NCI-H2107 (cell line): ENCODE measurements at places on chromosomes 12 and 14.

GRCh38 chr12:117837737-117838050 is 131.1 kb downstream of the KSR2 start:
- DNase-seq, result no peak

DNA sequence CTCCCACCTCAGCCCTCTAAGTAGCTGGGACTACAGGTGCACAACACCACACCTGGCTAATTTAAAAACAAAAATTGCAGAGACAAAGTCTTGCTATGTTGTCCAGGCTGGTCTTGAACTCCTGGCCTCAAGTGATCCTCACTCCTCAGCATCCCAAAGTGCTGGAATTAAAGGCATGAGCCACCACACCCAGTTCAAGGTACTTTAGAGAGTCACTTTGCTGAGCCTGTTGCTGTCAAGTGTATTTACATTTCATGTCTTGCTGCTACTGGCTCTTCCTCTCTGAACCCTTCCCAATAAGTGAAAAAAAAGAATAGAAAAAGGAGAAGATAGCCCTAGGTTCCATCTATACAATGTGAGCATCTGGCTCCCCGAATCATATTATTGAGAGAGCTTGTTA is 38.4 kb downstream of the SLCO1A2 start:
- DNase-seq, result no peak

GRCh38 chr12:13981990-13982389 is 588 bp upstream of the GRIN2B start:
- no peak for DNase-seq

- no peak for DNase-seq
Observed at GRCh38 chr14:80982711-80983110, 27.3 kb downstream of the TSHR start.

- no peak for DNase-seq
Observed at GRCh38 chr14:71204768-71205167, 297.5 kb downstream of the PCNX1 start.

- peak; percentile 5 for DNase-seq
Observed at GRCh38 chr14:58362798-58363412, 32.8 kb upstream of the TOMM20L start.

GRCh38 chr14:90419200-90419599 is 22.4 kb downstream of the CALM1 start:
- no peak for DNase-seq

GRCh38 chr14:82694820-82695219 is 1161.2 kb upstream of the SEL1L start:
- DNase-seq, result no peak

GRCh38 chr12:64992641-64993040 is 128.5 kb downstream of the WIF1 start:
- DNase-seq, result no peak

GRCh38 chr12:85657251-85657650 is 179.0 kb downstream of the RASSF9 start:
- DNase-seq, result no peak

GRCh38 chr12:116577154-116577561 is 18.0 kb downstream of the MAP1LC3B2 start:
- DNase-seq, result no peak

DNA sequence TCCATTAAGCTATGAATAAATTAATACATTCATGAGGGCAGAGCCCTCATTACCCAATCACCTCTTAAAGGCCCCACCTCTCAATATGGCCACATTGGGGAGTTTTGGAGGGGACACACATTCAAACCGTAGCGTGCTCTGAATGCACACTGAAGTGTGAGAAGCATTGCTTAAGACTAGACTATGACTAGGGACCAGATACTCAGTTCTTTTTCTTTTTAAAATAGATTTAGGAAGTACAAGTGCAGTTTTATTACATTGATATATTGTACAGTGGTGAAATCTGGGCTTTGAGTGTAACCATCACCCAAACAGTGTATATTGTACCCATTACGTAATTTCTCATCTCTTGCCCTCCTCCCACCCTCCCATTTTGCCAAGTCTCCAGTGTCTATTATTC is 21.0 kb upstream of the JDP2 start:
- no peak for DNase-seq

- DNase-seq, result no peak
Observed at GRCh38 chr12:28025821-28026505, 53.4 kb upstream of the PTHLH start.

- no peak for DNase-seq
Observed at GRCh38 chr14:41878321-41878720, 271.6 kb downstream of the LRFN5 start.

GRCh38 chr12:117629454-117629853 is 268.0 kb upstream of the NOS1 start:
- no peak for DNase-seq

DNA sequence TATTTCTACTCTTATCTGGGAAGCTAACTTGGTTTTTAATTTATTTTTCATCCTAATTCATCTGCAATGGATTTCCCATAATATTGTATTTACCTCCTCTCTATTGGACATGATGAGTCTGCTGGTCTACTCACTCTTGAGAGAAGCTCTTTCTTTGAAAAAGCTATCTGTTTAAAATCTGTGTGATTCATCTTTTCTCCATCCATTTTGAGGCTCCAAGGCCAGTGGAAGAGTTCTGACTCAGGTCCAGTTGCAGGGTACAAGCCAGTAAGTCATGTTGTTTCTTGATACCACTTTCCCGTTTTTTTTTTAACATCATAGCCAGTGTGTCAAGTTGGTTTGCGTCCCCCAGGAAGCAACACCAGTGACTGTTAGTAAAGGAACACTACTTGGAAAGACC is 160.3 kb upstream of the BMP4 start:
- no peak for DNase-seq

GRCh38 chr14:84006643-84007155 is 1523.2 kb upstream of the FLRT2 start:
- peak; percentile 70 for DNase-seq

- no peak for DNase-seq
Observed at GRCh38 chr12:110312581-110313360, 31.7 kb downstream of the ATP2A2 start.

- DNase-seq, result no peak
Observed at GRCh38 chr14:31096255-31096654, 70.1 kb upstream of the STRN3 start.

- DNase-seq, result no peak
Observed at GRCh38 chr12:110754101-110754793, 11.6 kb upstream of the PPP1CC start.

DNA sequence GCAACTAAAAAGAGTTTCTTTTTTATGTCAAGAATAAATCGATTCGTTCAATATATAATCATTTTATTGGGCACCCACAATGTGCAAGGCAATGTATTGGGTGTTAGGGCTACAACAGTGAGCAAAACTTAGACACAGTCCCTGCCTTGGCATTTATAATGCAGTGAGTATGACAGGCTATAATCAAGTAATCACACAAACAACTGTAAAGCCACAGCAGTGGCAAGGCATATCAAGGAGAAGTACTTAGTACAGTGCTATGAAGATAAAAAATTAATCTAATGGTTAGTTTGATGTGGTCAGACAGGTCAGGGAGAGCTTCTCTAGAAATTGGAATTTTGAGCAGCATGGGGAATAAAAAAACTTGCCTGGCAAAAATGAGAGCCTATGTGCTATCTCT is 39.5 kb upstream of the OTOGL start:
- no peak for DNase-seq

- no peak for DNase-seq
Observed at GRCh38 chr14:85565862-85566296, 35.9 kb downstream of the FLRT2 start.

DNA sequence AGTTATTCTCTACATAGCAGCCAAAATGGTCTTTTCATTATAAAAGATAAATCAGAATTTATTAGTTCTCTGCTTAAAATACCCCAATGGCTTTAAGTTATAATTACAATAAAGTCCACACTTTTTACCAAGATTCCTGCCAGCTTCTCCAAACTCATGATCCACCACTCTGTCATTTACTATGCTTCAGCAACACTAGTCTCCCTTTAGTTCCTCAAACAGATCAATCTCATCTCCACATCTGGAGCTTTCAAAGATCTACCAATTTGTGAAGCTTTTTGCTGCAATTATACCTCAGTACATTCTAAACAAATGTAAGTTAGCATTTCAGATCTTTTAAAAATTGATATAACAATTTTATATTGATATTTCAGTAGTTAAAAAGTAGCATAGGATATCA is 24.9 kb downstream of the CATSPERB start:
- DNase-seq, result no peak

- DNase-seq, result no peak
Observed at GRCh38 chr14:54347044-54347443, 49.8 kb upstream of the CDKN3 start.
